Uterine smooth muscle cell (primary cell): ENCODE measurements at places on chromosomes 1 and 21. TPM values are rescaled to one million over a fixed set of nuclear protein-coding genes. Genes with fewer than 3 reads are reported as not detected.

S100A7 gene
- total RNA-seq = not detected in 2 replicates

PDPN gene
- total RNA-seq = 1.5 and 15.9 TPM in 2 replicates

FCRL5 gene
- not detected in 2 replicates for total RNA-seq

GPR153 gene
- total RNA-seq = 3.0 and 7.9 TPM in 2 replicates

CACHD1 gene
- 2.8 and 5.0 TPM in 2 replicates for total RNA-seq

MR1 gene
- 15.4 and 17.6 TPM in 2 replicates for total RNA-seq

BCL2L15 gene
- 0.11 and 0.12 TPM in 2 replicates for total RNA-seq

PLEKHN1 gene
- total RNA-seq = 0.75 and 0.77 TPM in 2 replicates

PTPRC gene
- under 0.01 TPM in 1 of 2 replicates, not detected in the other for total RNA-seq

TRIM67 gene
- not detected in 2 replicates for total RNA-seq

SHISA4 gene
- total RNA-seq = 6.9 and 21.4 TPM in 2 replicates

NFYC gene
- total RNA-seq = 21.5 and 23.8 TPM in 2 replicates

SLC6A17 gene
- total RNA-seq = 1.7 and 2.4 TPM in 2 replicates

IARS2 gene
- total RNA-seq = 99.8 and 113 TPM in 2 replicates

A3GALT2 gene
- total RNA-seq = not detected in 2 replicates

C8A gene
- total RNA-seq = not detected in 2 replicates
